Activated CD8-positive, alpha-beta memory T cell treated with anti-CD3 and anti-CD28 coated beads for 1 hour (primary cell): ENCODE measurements at places on chromosomes 5 and 9.

DNA sequence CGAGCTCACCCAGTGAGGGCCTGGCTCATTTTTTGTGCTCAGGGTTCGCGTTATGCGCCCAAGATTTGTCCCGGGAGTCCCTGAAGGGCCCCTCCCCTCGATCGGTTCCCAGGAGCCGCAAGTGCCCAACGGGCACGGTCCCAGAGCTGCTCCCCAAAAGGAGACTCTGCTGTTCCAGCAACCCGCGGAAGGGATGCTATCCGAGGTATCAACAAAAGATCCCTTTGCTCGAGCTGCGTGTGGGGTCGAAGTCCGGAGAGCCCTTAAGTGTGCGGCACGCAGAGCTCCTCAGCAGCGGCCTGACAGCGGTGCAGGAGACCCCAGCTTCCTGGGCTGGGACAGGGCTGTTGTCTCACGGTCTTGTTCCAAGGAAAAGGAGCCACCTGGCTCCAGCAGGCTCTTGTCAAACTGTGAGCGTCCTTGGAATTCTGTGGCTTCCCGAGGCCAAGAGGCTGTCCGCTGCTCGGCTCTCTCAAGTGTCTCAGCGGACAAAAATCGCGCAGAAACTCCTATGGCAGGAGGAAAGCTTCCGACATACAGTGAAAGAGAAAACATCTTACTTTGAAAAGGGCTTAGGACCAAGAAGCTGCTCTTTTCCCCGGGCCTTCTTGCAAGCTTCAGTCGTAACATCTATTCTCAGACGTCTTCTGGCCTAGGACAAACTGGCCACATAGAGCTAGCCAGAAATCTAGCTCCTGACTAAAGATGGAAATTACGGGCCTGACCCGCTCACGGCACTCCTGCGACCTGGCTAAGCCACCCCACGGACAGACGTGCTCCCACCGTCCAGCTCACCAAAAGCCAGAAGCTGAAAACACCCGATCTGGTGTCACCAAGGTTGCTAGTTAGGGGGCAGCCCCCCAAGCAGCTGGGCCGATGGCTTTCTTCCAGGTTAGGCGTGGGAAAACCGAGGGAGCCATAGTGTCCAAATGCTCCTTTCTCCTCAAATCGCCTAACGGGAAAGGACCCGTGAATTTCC is 2.6 kb upstream of the FOXB2 start:
- DNase-seq, result no peak

- no peak for DNase-seq
Measured at GRCh38 chr5:167754501-167755021, 536.9 kb upstream of the WWC1 start.

- no peak for DNase-seq
Measured at GRCh38 chr5:143261748-143262392, 141.6 kb downstream of the NR3C1 start.

- no peak for DNase-seq
Measured at GRCh38 chr5:6784481-6784880, 71.2 kb downstream of the TENT4A start.

DNA sequence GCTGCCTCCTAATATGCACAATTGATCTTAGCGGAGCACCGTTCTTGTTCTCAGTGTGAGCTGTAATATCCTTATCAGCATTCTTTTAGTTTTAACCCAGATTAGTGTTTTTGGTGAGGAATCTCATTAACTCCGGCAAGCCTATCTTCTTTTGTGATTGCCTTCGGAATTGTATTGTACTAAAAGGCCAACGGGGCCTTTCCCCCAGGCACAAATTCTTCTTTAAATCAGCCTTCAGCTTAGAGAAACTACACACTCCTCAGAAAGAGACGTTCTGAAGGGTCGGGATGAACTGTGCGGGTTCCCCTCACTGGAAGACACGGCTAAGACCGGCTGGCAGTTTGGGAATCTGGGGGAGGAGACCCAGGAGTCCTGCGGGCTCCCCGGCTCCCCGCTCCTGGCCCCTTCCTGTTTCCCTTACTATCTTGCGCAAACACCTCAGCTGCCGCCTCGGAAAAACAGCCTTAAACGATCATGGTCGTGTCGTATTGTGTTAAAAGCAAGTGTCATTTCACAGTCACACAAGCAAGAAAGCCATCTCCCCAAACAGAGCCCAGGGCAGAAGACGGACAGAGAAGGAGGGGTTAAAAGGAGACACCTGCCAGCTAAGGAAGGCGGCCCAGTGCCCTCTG is 353.1 kb upstream of the IRX2 start:
- DNase-seq, result no peak

DNA sequence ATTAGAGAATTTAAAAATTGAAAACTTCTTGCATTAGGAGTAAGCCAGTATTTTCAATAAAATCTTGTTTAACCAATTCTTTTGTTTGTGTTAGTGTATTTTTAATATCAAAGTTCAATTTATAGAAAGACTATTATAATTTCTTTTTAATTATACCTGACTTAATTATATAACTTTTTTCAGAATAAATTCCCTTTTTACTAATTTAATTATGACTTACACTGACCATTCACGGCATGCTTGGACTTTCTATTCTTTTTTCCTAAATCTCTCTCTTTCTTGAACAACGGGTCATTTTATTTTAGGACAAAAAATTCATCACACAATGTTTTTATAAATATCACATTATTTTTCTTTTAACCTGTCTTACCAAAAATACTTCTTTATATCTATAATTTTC is 555.3 kb upstream of the PTGER4 start:
- no peak for DNase-seq

- DNase-seq, result no peak
Measured at GRCh38 chr5:78245136-78245535, 49.4 kb downstream of the AP3B1 start.

DNA sequence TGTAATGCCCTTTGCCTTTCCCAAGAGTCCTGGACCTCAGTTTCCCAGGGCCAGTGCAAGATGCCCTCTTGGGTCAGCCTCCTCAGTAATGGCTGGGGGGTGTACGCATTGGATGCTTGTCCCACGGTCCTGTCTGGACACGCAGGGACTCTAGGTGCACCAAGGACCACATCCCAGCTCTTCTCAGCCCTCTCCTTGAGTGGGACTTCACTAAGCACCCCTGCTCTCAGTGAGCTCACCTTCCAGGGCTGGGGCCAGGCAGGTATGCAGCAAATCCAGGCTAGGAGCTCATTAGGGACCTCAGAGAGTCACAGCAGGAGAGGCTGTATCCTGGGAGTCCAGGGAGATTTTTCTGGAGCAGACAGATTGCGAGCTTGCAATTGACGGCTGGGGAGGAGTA is 59.8 kb downstream of the MACROH2A1 start:
- DNase-seq, result no peak

DNA sequence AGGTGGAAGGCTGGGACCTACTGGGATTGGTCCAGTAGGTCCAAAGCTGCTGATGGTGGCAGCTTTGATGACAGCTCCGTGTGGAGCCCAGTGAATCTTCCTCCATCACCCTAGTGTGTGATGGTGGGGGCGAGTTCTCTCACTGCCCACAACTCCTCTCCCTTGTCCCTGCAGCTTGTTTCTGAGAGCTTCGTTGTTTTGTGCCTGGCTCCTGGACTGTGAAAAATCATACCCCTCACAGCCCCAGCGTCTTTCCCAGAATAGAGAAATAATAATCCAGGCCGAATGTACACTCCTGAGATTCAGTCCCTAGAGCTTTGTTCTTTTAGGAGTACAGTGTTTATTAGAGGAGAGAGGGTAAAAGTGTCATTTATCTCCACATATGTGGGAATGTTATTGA is 372.2 kb downstream of the ENC1 start:
- no peak for DNase-seq

GRCh38 chr5:14108170-14108996 is 34.8 kb upstream of the TRIO start:
- no peak for DNase-seq

GRCh38 chr9:72618811-72619210 is 97.4 kb downstream of the TMC1 start:
- no peak for DNase-seq

DNA sequence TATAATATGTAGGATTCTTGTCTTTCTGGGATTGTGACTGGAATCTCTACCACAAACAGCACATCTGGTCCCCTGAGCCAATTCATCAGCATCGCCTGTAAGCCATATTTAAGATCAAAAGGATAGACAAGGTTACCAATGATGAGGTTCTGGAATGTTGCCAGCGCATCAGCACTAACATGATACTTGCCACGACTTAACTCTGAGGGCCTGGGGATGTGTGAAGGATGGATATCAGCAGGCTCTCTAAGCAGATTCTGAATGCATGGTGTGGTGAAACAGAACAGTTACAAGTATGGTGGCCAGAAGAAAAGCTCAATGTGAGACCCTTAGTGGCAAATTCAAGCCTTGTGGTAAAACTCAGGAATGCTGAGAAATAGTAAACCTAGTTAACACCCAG is 143.0 kb downstream of the XRCC4 start:
- DNase-seq, result no peak

DNA sequence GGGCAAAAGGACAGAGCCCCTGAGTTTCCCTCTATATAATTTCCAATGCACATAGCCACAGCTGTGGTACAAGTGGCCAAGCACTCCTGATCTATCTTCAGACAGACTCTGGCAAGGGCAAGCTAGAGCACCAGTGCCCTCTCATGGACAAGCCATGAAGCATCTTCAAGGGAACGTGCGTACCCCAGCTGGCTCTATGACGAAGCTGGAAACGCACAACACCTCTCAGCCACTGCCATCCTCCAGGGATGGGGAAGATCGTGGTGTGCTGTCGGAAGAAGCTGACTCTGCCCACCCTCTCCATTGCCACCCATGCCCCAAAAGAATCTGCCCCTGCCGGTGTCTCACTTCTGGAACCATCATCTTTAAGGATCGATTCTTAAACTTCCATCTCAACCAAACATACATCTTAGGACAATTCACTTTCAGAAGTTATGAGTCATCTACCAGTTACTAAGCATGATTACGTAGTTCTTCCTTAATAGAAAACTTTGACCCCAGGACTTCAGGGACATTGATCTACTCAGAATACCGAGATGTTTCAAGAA is 482.9 kb downstream of the AGTPBP1 start:
- no peak for DNase-seq

DNA sequence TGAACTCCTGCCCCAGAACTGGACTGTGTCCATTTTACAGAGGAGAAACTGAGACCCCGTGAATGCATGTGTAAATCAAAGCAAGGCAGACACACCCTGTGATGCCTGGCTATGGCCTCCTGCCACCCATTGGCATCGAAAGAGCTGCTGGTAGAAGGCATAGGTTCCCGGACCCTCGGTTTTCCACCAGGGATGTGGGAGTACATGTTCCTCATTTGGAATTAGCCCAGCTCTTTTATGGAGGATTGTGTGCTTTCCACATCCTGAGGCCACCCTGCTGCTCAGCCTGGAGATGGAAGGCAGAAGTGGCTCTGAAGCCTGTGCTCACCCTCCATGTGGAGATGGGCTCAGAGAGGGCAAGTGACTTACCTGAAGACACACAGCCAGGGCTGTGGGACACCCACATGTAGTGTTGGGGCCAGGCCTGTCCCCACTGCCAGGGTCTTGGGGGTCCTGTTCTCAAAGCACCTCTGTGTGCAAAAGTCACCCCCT is 2.8 kb downstream of the SUSD3 start:
- DNase-seq, result no peak

DNA sequence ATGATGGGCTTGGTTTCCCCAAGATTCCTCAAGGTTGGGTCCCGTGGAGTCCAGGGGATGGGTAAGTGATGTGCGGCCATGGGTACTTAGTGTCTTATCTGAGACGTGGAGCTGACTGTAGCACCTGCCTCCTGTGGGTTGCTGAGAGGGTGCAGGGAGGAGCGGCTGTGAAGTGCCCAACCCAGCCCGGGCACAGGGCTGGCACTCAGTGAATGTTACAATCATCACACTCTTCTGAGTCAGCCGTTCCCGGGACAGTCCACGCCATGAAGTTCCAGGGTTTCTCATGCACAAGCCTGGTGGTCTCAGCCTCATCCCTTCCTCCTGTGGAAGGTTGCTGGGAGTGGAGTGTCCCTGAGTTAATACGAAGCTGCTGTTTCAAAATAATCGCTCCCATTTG is 29.1 kb downstream of the NTNG2 start:
- no peak for DNase-seq

- DNase-seq, result no peak
Measured at GRCh38 chr5:15691521-15691920, 191.5 kb downstream of the FBXL7 start.

DNA sequence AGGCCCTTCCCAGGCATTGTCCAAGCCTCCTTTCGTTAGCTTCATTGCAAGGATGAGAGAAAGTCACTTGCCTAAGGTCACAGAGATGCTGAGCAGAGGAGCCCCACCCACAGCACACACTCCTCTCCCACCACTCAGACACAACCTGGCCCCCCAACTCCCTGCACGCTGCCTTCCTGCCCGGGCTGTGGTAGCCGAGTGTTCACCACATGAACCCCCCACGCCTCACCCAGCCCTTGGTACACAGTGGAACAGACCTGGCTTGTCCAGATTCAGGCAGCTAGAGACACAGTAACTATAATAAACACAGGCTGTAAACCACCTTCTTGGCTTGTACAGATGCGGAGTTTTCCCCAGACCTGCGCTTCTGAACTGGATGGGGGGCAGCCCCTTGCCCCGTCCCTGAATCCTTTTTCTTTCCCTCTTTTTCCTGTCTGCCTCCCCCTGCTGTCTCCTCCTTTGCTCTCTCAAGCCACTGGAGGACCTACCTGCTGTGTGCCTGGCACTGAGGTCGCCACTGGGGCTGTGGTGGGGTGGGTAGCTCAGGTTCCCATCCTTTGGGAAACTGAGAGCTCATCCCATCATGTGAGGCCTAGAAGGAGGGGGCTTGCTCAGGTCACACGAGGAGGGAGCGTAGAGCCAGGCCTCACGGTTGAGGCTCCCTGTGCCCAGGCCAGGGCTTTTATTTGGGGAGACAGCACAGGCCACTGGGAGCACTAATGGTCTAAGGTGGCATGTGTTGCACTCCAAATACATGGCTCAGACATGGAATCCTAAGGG is 55.7 kb upstream of the SYNPO start:
- DNase-seq, result no peak

GRCh38 chr9:5025416-5025815 is 40.3 kb downstream of the JAK2 start:
- DNase-seq, result no peak

- DNase-seq, result no peak
Measured at GRCh38 chr9:136849960-136850865, 1.0 kb downstream of the PHPT1 start.

DNA sequence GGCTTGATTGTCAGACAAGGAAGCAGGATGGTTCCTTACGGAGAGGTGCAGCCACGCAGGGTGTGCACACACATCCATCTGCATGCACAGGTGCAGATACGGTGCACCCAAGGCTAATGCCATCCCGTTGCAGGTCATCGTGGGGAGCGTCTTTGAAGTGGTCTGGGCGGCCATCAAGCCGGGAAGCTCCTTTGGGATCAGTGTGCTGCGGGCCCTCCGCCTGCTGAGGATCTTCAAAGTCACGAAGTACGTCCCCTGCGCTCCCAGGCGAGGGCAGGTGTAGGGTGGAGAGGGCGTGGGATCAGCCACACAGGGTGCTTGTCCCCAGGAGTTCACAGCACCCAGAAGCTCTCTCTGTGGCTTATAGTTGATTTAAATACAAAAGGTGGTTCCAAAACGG is 106.4 kb downstream of the CACNA1B start:
- no peak for DNase-seq

GRCh38 chr5:76325876-76326491 is 77.1 kb upstream of the IQGAP2 start:
- DNase-seq, result no peak

- DNase-seq, result no peak
Measured at GRCh38 chr9:125893277-125893676, 146.1 kb downstream of the PBX3 start.
